AG09309 (cell line): ENCODE measurements at places on chromosomes 4 and X.

GRCh38 chr4:123661080-123661737 is 264.6 kb downstream of the SPRY1 start:
- no peak for DNase-seq

DNA sequence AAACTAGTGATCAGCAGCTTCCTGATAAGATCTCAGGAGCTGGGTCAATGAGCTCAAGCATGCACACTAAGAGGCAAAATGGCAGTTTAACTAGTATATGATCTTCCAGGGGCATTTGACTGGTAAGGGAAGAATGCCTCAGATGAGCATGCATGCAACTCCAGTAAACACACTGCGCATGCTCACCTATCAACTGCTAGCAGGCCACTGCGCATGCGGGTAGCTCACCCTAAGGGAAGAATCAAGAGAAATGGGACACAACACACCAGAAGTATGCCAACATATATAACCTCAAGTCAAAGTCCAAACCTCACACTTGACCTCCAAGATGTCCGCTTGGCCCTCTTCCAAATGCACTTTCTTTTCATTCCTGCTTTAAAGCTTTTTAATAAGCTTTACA is 1004.0 kb downstream of the ADGRL3 start:
- DNase-seq: no peak

DNA sequence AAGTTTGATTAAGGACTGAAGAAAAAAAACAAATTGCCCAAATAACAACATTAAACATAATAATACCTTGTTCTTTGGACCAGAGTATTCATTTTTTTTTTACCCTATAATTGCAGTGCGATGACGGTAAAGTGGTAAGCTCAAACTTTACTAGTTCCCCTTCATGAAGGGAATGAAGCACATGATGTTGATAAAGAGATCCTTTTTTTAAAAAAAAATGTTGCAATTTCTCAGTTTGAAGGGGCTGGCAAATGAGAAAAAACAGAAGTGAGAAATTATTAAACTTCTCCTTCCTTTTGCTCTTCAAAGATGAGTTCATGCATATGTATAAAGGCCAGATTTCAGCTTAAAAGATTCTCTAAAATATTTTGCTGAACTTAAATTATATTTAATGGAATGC is 231.7 kb downstream of the C4orf33 start:
- no peak for DNase-seq

DNA sequence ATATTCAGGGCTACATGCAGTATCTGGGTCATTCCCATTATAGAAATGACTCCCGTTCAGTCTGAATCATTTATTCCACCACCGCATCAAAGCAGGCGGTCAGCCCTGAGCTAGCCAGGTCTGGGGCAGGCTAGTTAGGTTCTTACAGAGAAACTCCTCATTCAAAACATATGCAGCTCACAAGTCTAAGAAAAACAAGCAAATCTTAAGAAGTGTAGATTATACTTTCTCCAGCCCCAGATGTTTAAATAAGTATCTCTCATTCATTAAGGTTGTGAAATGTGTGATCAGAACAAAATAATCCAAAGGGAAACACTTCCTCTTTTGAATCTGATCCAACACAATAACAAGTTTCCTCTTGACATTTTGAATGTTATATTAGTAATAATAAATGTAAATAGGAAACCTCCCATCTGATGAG is 441.9 kb downstream of the INPP4B start:
- no peak for DNase-seq

GRCh38 chrX:72317139-72317538 is 11.4 kb upstream of the CITED1 start:
- no peak for DNase-seq

GRCh38 chr4:182141061-182141460 is 102.1 kb upstream of the TENM3 start:
- no peak for DNase-seq

GRCh38 chr4:76898949-76899645 is 1.2 kb upstream of the SOWAHB start:
- DNase-seq: no peak

- no peak for DNase-seq
Observed at GRCh38 chrX:21476909-21477308, 102.7 kb downstream of the CNKSR2 start.

- DNase-seq: no peak
Observed at GRCh38 chr4:19944251-19944650, 307.5 kb upstream of the SLIT2 start.

DNA sequence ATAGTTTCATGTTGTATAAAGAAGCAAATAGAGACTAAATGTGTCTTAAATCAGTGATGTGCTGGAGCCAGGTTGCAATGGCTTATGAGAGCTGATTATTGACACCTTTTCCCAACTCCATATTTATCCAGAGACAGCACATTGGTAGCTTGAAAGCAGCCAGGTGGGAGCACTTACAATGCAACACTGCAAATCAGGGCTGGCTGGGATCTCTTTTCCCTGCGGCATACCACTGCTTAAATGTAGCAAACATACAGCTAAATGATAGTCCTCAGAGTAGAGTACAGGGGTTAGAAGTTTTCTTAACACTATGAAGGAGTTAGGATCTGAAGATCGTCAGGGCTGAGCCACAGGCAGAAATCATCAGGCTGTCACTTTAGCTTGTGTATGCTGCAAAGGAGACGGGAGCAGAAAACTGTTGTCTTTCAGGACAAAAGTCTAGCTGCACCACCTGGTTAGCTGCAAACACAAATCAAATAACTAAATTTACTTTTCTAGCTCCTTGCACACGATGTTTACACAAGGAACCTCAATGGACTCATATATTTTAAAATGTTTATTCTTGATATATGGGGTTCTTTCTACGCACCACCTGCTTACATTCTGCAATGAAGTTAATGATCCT is 527.3 kb downstream of the TLL1 start:
- no peak for DNase-seq

- no peak for DNase-seq
Observed at GRCh38 chr4:110041735-110042134, 129.1 kb downstream of the EGF start.

GRCh38 chrX:111778591-111778990 is 97.4 kb upstream of the TRPC5OS start:
- DNase-seq: no peak

- DNase-seq: no peak
Observed at GRCh38 chrX:147738265-147738664, 173.5 kb upstream of the FMR1 start.

DNA sequence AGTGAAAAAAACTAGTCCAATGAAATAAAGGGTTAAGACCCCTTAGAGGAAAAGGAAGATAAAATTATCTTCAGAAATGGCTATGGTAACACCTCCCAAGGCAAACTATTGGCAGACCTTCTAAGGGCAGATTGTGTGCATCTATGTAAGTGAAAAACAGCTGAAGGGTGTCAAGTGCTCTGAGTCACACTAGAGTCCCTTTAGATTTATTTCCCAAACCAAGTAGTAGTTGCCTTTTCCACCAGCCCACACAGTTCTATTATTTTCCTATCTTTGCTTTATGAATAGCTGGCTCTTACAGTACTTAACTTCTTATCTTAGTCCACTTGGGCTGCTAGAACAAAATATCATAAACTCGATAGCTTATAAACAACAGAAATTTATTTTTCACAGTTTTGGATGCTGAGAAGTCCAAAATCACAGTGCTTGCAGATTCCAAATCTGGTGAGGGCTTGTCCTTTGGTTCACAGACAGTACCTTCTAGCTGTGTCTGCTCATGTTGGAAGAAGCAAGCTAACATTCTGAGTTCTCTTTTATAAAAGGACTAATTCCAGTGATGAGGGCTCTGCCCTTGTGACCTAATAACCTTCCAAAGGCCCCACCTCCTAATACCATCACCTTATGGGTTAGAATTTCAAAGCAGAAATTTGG is 143.6 kb downstream of the GRID2 start:
- DNase-seq: no peak

GRCh38 chr4:38803833-38804653 is 548 bp downstream of the TLR1 start:
- no peak for DNase-seq

DNA sequence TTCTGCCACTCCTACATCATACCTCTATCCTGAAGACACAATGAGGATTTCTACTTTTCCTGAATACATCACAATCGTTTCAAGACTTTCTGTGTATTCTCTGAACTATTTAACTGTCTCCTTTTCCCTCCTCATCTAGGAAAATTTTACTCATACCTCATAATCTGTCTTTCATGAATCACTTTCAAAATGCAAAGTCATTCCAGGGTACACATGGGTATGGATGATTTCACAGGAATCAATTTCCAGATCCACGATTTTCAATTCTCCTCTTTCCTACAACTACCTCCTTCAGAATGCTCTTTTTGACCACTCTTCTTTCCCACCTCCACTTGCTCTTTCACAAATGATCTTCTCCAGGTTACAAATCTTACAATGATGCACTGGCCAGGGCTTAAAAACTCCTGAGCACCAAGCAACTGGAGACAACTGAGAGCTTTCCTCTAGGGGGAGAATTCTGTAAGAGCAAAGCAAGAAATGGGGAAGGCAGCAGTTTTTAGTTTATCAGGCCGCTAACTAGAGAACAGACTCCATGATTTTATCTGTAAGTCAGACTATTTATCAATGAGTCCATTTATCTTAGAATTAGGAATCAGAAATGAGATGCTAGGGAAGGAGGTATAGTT is 116.4 kb downstream of the PPP3CA start:
- peak; percentile 7 for DNase-seq

- DNase-seq: no peak
Observed at GRCh38 chr4:181582595-181582994, 660.6 kb upstream of the TENM3 start.
